ENCODE measurements at places on chromosomes 11 and 22. TPM values are rescaled to one million over a fixed set of nuclear protein-coding genes. Genes with fewer than 3 reads are reported as not detected.
A peak's percentile ranks its signal among the peaks of the same experiment; 100 is the strongest.

- peaks cover 30% of the 10 kb centered on the region for H3K36me3 ChIP-seq
- no peaks in the 10 kb centered on the region for H3K27me3 ChIP-seq
- peaks cover 7% of the 10 kb centered on the region for H3K4me1 ChIP-seq
These were observed 548 bp downstream of the FDXACB1 start for GRCh38 chr11:111878385-111878848.

GRCh38 chr11:74135127-74135840, 35.5 kb downstream of the C2CD3 start:
- DNase-seq: no peak
- no peak overlapping the region for H3K27ac ChIP-seq
- peaks cover 72% of the 10 kb centered on the region for H3K36me3 ChIP-seq
- no peak overlapping the region for H3K4me3 ChIP-seq
- no peaks in the 10 kb centered on the region for H3K27me3 ChIP-seq

DNA sequence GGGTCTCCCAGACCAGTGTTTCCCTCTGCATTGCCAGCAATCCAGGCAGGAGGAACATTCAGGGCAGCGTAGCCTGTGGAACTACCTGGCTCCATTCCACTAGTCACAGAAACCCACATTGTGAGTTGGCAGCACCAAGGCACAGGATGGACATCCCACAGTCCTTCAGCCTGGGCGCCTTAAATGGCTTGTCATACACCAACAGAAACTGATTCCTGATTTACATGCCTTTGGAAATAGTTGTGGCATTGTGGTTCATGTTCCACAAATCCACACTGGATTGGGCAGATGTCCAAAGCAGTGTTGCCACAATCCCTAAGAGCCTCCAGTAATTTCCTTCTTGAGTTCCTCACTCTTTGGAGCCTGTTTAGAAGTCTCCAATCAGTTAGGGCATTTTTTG, 225.6 kb downstream of the BLID start:
- no peak overlapping the region for H3K27ac ChIP-seq
- H3K4me3 ChIP-seq: no peak overlapping the region
- H3K36me3 ChIP-seq: no peaks in the 10 kb centered on the region
- H3K27me3 ChIP-seq: peaks cover 15% of the 10 kb centered on the region
- no peak for DNase-seq
- peaks cover 12% of the 10 kb centered on the region for H3K4me1 ChIP-seq

DNA sequence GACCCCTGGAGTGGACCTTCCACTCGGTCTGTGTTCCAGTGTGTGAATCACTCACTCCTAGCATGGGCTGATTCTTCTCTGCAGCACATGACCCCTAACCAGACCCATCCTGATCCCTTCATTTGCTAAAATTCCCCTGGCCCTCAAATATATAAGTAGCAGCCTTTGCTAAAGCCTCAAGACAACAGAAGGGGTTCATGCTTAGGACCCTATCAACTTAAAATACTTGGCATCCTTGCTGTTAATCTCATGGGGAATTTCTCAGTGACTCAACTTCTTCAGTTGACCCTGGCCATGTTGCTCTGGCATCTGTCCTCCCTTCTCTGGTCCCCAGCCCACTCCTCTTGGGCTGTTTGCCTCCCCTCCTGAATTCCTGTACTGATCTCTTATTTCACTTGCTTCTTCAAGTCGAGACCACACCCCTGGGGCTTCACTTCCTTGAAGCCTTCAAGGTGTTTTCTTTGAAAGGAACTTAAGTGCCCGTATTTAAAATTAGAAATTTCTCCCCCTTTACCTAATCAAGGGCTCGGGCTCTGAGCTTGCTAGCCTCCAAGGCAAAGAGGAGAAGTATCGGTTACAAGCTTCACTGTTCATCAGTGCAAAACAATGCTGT, 23.6 kb downstream of the NNMT start:
- no peak overlapping the region for H3K27ac ChIP-seq
- no peaks in the 10 kb centered on the region for H3K4me1 ChIP-seq
- H3K4me3 ChIP-seq: no peak overlapping the region
- no peak for DNase-seq
- H3K36me3 ChIP-seq: no peaks in the 10 kb centered on the region
- no peaks in the 10 kb centered on the region for H3K27me3 ChIP-seq

- DNase-seq: no peak
- H3K4me3 ChIP-seq: no peak overlapping the region
- H3K36me3 ChIP-seq: no peaks in the 10 kb centered on the region
- H3K27me3 ChIP-seq: no peaks in the 10 kb centered on the region
- H3K27ac ChIP-seq: no peak overlapping the region
- H3K4me1 ChIP-seq: peaks cover 26% of the 10 kb centered on the region
These were observed 2.4 kb upstream of the ASCC2 start for GRCh38 chr22:29840498-29840897.

DNA sequence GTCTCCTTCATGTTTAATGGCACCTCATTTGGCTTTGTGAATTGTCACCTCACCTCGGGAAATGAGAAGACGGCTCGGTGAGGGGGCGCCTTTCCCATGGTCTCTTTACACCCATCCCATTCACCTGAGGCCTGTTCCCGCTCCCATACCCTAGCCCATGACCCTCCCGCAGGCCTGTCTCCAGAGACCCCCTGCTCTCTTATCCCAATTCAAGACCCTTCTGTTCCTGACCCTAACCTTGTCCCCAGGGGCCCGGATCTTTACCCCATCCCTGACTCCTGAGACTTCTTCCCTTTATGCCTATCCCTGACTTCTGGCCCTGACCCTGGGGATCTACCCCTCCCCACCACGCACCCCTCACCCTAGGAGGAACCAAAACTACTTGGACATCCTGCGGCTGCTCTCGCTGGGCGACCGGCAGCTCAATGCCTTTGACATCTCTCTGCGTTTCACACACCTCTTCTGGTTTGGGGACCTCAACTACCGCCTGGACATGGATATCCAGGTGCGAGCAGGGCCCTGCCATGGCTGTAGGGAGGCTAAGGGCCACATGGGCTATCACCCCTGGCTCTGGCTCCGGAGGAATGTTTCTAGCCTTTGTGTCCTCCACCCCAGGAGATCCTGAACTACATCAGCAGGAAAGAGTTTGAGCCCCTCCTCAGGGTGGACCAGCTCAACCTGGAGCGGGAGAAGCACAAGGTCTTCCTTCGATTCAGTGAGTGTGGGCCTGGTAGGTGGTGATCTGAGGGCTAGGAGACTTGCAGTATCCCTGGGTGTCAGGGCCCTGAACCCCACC, 7.9 kb downstream of the INPPL1 start:
- no peak for DNase-seq
- H3K4me3 ChIP-seq: no peak overlapping the region
- H3K27me3 ChIP-seq: no peaks in the 10 kb centered on the region
- H3K27ac ChIP-seq: no peak overlapping the region

GRCh38 chr22:43257549-43257948, 70.6 kb upstream of the TTLL12 start:
- no peaks in the 10 kb centered on the region for H3K36me3 ChIP-seq
- DNase-seq: no peak
- H3K27ac ChIP-seq: no peak overlapping the region

GRCh38 chr11:19723572-19724342, 11.1 kb downstream of the NAV2 start:
- H3K4me1 ChIP-seq: peaks cover 56% of the 10 kb centered on the region
- H3K4me3 ChIP-seq: no peak overlapping the region
- H3K27ac ChIP-seq: peak overlapping the region; percentile 57
- no peaks in the 10 kb centered on the region for H3K36me3 ChIP-seq

DNA sequence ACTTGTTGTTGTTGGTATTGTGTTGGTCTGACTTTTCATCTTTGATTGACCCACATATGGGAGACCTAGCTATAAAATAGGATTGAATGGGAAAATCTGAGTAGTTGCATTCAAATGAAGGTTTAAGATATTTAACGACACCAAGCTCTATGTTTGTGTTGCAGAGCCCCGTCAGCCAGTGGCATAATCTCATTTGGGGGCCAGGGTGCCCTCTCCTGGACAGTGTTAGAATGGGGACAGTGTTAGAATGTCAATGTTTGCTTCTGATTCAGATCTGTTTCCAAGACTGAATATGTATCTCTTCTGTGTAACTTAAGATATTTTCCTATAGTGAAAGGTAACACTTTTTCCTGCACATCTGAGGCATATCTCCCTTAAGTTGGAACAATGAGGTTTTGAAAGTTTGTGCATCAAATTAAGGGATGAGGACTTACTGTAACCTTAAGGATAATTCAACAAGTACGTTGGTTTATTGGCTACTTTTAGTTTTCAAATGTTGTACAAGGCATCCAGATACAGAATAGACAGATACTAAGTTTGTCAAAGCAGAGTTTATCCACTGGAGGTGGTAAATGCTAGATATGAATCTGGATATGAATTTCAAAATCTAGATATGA, 5.3 kb upstream of the OR52M1 start:
- DNase-seq: no peak
- H3K4me3 ChIP-seq: no peak overlapping the region
- no peaks in the 10 kb centered on the region for H3K36me3 ChIP-seq
- no peaks in the 10 kb centered on the region for H3K27me3 ChIP-seq

DNA sequence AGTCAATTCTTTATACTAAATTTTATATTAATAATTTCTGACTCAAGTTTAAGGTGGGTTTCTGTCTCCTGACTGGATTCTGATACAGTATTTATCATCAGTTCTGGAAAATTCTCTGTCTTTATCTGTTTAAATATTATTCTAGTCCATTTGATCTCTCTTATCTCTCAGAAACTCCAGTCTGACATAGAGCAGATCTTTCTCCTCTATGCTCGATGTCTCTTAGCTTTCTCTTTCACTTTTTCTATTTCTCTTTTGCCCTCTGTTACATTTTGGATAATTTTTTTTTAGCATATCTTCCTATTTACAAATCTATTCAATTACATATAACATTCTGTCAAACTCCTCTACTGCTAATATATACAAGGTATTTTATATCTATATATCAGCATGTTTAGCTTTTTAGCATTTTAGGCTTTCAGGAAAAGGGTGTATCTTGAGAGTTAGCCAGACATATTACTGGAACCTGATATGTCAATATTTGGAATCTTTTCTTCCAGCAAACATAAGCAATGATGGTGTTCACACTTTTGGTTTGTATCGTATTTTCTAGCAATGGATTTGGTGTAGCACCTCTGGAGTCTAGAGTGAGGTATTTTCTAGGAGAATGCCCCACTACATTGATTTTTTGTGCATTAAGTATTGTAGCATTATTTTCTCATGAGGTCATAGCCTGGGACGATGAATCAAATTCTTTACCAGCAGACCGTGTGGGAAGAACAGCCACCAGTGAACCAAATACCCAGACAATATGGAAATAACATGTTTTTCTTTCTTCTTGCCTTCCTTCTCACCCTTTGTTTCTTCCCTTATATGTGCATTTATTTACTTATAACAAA, 4.1 kb upstream of the NNMT start:
- no peaks in the 10 kb centered on the region for H3K27me3 ChIP-seq
- peak overlapping the region; percentile 3 for H3K4me3 ChIP-seq
- H3K4me1 ChIP-seq: peaks cover 46% of the 10 kb centered on the region
- no peak for DNase-seq
- peak overlapping the region; percentile 88 for H3K27ac ChIP-seq

DNA sequence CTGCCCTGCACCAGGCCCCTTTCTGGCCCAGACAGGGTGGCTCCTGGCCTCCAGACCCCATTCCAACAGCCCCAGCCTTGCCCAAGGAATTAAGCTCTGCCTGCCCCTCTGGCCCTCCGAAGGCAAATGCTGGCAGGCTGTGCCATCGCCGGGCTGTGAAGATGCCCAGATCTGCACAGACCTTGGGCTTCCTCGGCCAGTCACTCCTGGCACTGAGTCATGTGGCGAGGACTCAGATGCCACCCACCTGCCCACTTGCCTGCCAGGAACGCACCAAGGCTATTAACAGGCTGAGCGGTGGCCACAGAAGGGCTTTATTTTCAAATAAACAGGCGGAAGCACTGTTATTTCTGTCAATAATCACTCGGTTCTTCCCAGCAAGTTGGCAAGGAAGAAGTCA, 50.3 kb upstream of the TTLL12 start:
- H3K27me3 ChIP-seq: peaks cover 13% of the 10 kb centered on the region
- H3K27ac ChIP-seq: no peak overlapping the region
- H3K36me3 ChIP-seq: no peaks in the 10 kb centered on the region
- no peak for DNase-seq

DNA sequence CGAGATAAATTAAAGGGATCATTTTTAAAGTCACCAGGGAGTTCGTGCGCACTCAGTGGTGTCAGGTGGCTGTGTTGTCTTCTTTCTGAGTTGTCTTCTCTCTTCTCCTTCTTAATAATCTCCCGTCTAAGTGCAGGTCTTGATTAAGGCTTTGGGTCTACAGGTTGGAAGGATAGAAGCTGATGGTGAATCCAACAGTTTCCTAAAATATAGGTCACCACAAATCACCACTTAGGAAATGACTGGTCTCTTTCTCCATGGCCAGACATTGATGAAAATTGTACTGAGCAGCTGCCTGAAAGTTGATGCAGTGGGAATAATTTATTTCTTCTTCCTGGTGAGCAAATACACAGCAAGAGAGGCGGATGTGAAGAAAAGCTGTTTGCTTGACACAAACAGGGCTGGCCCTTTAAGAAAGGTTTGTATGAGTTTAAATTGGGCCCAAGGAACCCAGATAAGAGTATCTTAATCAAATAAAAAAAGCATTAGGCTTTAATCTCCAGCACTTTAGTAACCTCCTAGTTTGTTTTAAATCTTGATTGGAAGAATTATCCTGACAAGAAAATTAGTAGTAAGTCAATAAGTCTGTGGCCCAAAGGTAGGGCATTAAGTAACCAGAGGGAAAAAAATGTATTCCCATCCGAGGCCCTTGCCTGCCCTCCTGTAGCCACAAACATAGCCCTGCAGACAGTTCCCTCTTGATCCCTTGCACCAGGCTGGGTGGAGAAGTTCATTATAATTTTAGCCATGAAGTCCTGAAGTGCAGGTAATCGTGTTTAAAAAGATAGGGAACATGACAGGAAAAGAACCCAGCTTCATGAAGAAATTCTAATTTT, 245.8 kb downstream of the KIRREL3 start:
- no peaks in the 10 kb centered on the region for H3K36me3 ChIP-seq
- H3K4me1 ChIP-seq: no peaks in the 10 kb centered on the region
- no peak overlapping the region for H3K4me3 ChIP-seq
- no peaks in the 10 kb centered on the region for H3K27me3 ChIP-seq
- DNase-seq: no peak
- H3K27ac ChIP-seq: no peak overlapping the region

The VPREB3 gene
- total RNA-seq: not detected

The KCNE3 gene
- total RNA-seq: 0.72 TPM

The HPS5 gene
- 16.6 TPM for total RNA-seq

Measured in esophagus squamous epithelium (tissue), 5 donors.